Left ventricle myocardium superior (tissue), 1 donor: ENCODE measurements at places on chromosomes 7 and 10. TPM values are rescaled to one million over a fixed set of nuclear protein-coding genes. Genes with fewer than 3 reads are reported as not detected.

Gene CCDC146
- total RNA-seq, result 11.0 TPM

Gene NPY
- not detected for total RNA-seq

Gene FEZF1
- total RNA-seq, result not detected

Gene ZNF107
- 1.1 TPM for total RNA-seq

Gene LBX1
- total RNA-seq, result not detected

Gene HOXA3
- total RNA-seq, result 0.72 TPM

Gene TAS2R5
- not detected for total RNA-seq

Gene CFAP43
- total RNA-seq, result not detected

Gene GTF2IRD1
- total RNA-seq, result 19.5 TPM

Gene NKX1-2
- not detected for total RNA-seq

Gene PRPS1L1
- not detected for total RNA-seq

Gene ITPRID1
- not detected for total RNA-seq

Gene SLC26A3
- total RNA-seq, result not detected

Gene SGCE
- 17.4 TPM for total RNA-seq

Gene AKR1C1
- 20.2 TPM for total RNA-seq

Gene GPR146
- total RNA-seq, result 41.5 TPM

Gene IQCE
- 11.9 TPM for total RNA-seq

Gene LRRC4
- total RNA-seq, result 3.3 TPM

Gene SOSTDC1
- total RNA-seq, result 1.4 TPM

Gene SPDYE11
- total RNA-seq, result not detected

Gene PODXL
- 61.2 TPM for total RNA-seq

Gene PTPRN2
- 1.3 TPM for total RNA-seq

Gene GBX1
- 1.5 TPM for total RNA-seq

Gene PNLIP
- not detected for total RNA-seq

Gene RAB19
- total RNA-seq, result not detected

Gene SNCG
- 21.2 TPM for total RNA-seq

Gene UNC5B
- 12.8 TPM for total RNA-seq

Gene PLEKHS1
- total RNA-seq, result not detected

Gene C10orf105
- 0.07 TPM for total RNA-seq

Gene WEE2
- total RNA-seq, result not detected

Gene ACADSB
- total RNA-seq, result 99.5 TPM

Gene GJD4
- total RNA-seq, result not detected

Gene ENTPD1
- total RNA-seq, result 7.5 TPM

Gene STK31
- not detected for total RNA-seq

Gene ACTL6B
- not detected for total RNA-seq

Gene GIMAP8
- 16.2 TPM for total RNA-seq

Gene CDC14C
- not detected for total RNA-seq

Gene ACSM6
- not detected for total RNA-seq

Gene ITGB1
- total RNA-seq, result 551 TPM

Gene PHYH
- 177 TPM for total RNA-seq

Gene TRIM74
- 0.35 TPM for total RNA-seq
